Esophagus mucosa (tissue), 1 donor: ENCODE measurements at places on chromosomes 6 and 20. TPM values are rescaled to one million over a fixed set of nuclear protein-coding genes. Genes with fewer than 3 reads are reported as not detected.

- no peak for ATAC-seq
Measured at GRCh38 chr6:36125575-36125974, 4.7 kb upstream of the MAPK13 start.

The LIN28B gene
- total RNA-seq, result not detected

The DEFB114 gene
- not detected for total RNA-seq

The EPB41L1 gene
- total RNA-seq, result 95.6 TPM

The UNC5CL gene
- total RNA-seq, result 0.56 TPM

- no peak for ATAC-seq
Measured at GRCh38 chr6:44302856-44303255, 10.3 kb downstream of the AARS2 start.
